LHCN-M2 (cell line): ENCODE measurements at places on chromosomes 2 and 18. TPM values are rescaled to one million over a fixed set of nuclear protein-coding genes. Genes with fewer than 3 reads are reported as not detected.

- DNase-seq: peak; percentile 76
Observed at GRCh38 chr2:215879977-215880940, 133.1 kb downstream of the MREG start.

DNA sequence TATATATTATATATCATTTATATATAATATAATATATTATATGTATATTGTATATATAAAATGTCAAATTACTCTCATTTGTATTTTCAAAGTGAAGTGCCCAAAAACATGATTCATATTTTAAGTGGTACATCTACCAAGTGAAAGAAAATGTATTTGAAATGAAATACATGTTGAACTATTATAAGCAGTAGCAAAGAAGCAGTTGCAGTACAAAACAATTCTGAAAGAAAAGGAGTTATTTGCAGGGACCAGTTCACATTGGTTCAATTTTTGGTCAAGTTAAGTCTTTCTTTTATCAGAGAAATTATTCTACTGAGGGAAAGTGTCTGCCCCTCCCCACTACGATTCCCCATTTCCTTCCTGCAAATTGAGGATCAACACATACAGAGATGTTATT, 51.9 kb downstream of the APLF start:
- no peak for DNase-seq

GRCh38 chr18:28127228-28127627, 49.7 kb downstream of the CDH2 start:
- DNase-seq: no peak

HMSD gene
- total RNA-seq: not detected in 2 replicates

GRCh38 chr18:13387855-13388548, 169.4 kb downstream of the LDLRAD4 start:
- DNase-seq: no peak

LIPG gene
- 0.11 and 0.19 TPM in 2 replicates for total RNA-seq

- peak; percentile 49 for DNase-seq
Observed at GRCh38 chr18:12839526-12840196, 44.4 kb downstream of the PTPN2 start.

DNA sequence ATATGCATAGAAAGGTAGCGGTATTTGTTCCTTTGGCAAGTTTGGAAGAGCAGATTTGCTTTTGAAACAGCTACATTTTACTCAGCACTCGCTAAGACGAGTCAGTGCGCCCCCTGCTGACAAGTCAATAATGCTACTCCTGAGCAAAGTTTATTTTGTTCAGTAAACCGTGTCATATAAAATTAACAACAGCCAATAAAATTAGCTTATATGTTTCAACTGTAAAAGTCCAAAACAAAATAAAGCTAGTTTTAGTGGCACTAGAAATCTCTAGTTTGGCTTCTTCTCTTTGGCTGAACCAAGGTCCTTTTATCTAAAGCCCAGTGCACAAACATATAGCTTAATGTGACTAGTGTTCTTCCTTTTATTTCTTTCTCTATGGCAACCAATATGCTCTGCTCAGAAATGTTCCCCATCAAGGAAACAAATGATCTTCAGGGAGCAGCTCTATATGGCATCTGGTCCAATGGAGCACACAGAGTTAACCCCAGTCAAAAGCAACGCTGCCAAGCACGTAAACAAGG, 4.2 kb upstream of the POU3F3 start:
- DNase-seq: peak; percentile 50

AKAIN1 gene
- total RNA-seq: not detected in 2 replicates

- no peak for DNase-seq
Observed at GRCh38 chr2:193240752-193241151, 1046.0 kb upstream of the TMEFF2 start.

CRYGC gene
- total RNA-seq: not detected in 2 replicates

DNA sequence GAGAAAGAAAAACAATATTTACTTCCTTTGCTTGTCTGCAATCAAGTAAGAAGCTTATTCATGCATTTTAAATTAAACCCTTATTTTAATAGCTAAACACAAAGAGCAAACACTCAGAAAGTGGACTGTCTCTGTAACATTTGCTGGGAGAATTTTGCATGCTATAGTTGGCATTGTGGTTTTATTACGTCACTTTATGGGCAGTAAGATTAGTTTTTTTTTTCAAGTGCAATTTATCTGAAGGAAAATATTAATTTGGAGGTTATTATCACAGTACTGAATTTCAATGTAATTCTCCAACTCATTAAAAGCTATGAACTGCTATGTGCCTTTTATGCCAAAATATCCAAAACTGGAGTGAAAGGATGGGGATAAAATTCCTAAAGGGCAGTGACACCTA, 103.3 kb downstream of the TMEFF2 start:
- peak; percentile 38 for DNase-seq

CERKL gene
- 0.17 TPM in 1 of 2 replicates, not detected in the other for total RNA-seq

IL18RAP gene
- not detected in 2 replicates for total RNA-seq

MARCO gene
- total RNA-seq: not detected in 2 replicates

- DNase-seq: peak; percentile 6
Observed at GRCh38 chr18:10892786-10893185, 256.6 kb downstream of the PIEZO2 start.

GRCh38 chr2:24509425-24509824, 18.4 kb downstream of the NCOA1 start:
- no peak for DNase-seq

- DNase-seq: peak; percentile 16
Observed at GRCh38 chr2:133077269-133077822, 407.3 kb upstream of the LYPD1 start.

DNA sequence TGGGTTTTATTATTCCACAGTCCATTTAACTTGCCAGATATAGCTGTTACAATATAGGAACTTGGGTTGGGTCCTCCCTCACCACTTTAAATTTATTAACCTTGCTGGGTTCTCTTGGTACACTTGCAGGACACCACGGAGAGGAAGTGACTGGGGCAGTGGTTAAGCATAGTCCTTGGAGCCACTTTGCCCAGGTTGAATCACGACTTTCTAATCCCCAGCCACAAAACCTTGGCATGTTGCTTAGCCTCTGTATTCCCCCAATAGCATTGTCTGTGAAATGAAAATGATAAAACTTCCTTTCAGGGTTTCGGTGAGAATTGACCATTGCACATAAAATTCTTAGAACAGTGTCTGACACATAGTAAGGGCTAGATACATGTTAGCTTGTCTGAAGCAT, 221.2 kb downstream of the IRS1 start:
- peak; percentile 72 for DNase-seq

B3GNT7 gene
- not detected in 2 replicates for total RNA-seq

GRCh38 chr2:135701442-135701841, 40.2 kb upstream of the UBXN4 start:
- DNase-seq: peak; percentile 61

DNA sequence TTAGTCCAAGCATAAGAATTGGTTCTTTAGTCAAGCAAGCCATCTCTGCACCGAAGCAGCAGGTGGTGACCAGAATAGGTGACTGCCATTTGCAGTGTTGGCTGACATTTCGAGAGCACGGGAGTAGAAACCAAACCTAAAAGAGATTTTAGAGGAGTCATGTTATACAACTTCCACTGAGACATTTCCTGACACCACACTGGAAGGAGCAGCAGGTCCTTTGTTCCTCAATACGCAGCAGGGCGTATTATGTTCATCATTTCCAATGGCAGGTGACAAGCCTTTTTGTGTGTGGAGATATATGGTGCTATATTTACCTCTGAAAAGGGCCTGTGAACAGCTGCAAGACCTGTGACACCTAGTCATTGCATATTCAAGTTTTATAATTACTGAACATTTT, 418.8 kb upstream of the NETO1 start:
- DNase-seq: no peak

GRCh38 chr18:48948112-48949049, 2.4 kb downstream of the SMAD7 start:
- peak; percentile 27 for DNase-seq

DNA sequence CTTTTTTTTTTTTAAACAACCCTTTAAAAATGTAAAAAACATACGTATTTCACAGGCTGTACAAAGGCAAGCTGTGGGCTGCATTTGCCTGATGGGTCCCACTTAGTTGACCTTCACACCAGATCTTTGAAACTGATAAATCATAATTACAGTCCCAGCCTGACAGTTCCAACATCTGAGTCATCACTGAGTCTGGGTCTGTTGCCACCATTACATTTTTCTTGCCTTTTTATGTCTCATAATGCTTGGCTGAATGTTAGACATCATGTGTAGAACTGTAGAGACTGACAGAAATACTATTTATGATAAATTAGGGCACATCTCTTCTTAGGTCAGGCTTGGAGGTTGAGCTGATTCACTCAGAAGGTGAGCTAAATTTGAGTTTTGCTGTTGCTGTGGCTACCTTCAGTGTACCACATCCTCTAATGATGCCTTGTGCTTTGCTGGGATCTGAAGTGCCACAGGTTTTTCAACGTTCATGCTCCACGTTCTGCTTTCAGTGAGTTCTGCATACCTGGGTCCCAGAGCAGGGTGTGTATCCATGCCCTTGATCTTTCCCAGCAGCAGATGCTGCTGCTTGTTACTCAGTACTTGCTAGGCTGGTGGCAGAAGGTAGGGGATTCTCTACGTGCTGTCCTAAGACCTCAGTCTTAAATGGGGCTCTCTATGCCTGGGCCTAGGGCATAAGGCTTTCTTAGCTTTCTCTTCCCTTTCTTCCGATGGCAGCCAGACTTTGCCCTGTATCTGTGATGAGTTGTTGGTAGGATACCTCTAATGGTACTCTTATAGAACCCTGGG, 160.6 kb upstream of the SMAD7 start:
- DNase-seq: no peak

TRIM43 gene
- total RNA-seq: not detected in 2 replicates

DNA sequence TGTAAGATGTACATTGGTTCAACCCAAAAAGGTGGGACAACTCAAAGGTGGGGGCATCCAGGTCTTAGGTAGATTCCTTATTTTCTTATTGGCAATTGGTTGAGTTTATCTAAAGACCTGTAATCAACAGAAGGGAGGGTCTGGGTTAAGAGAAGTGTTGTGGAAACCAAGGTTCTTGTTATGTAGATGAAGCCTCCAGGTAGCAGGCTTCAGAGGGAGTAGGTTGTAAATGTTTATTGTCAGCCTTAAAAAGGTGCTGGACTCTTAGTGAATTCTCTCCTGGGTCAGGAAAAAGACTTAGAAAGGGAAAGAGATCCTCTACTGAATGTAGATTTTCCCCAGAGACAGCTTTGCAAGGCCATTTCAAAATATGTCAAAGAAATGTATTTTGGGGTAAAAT, 125.3 kb upstream of the NDUFV2 start:
- no peak for DNase-seq

GBX2 gene
- 0.40 TPM in 1 of 2 replicates, not detected in the other for total RNA-seq

PLB1 gene
- 1.4 and 1.5 TPM in 2 replicates for total RNA-seq

- DNase-seq: no peak
Observed at GRCh38 chr2:235705296-235705695, 211.5 kb downstream of the AGAP1 start.

GRCh38 chr18:31424383-31424988, 23.1 kb upstream of the DSG3 start:
- DNase-seq: no peak
